NCI-H187 treated with DMSO at 0.1 percent for 48 hours (cell line): ENCODE measurements at places on chromosomes 4 and X.

DNA sequence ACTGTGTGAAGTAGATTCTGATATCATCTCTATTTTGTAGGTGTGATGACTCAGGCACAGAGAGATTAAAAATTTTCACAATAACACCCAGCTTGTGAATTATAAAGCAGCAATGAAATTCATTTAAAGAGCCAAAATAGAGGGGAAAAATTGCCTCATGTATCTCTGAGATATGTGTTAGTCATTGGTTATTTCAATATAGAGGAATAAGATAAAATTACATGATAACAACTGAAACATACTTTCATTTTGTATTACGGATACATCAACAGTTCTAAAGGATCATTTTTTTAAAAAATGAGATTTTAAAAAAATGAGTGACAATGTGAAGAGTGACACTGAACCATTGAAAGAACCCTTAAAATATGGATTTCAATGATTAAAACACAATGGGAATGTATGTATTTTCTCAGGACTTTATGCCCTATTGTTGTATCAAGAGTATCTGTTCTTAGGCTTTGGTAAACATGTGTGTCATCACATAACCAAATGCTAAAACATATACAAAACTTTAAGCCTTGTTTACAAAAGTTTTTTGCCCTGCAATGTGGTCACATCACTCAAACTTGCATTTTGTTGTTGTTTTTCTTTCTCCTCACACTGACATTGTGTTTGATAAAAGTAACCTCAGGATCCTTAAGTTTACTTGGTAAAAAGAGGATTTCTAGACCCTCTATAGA is 221.3 kb downstream of the ANTXR2 start:
- DNase-seq = no peak

DNA sequence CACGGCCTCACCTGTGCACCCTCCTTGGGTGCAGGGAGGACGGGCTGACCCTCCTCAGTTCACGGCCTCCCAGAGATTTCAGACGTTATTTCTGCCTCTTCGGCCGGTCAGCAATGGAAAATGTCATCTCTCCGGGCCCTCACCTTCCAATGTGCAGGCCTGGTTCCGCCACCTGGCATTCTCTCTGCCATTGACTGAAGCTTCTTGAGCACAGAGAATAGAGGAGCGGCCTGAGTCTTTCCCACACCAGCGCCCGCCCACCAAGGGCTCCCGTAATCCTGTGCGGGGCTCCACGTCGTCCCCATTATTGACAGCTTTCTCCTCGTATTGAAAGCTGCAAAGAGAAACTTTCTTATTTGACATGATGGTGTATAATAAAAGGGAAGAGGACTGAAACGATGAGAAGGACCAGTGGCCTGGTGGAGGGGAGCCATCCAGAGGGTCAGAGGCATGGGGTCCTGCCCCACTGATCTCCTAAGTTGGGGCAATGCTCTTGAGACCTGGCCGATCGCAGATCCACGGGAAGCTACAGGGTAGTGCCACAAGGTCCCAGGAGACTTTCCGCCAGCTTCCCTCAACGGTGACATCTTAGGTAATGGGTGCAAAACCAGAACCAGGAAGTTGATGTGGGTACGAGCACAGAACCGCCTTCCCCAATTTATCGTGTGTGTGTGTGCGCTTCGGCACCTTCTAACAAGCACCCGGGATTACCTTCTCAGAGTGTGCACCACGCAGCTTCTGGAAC is 20.6 kb downstream of the HTRA3 start:
- no peak for DNase-seq

GRCh38 chrX:100721328-100721727 is 10.6 kb downstream of the SYTL4 start:
- no peak for DNase-seq

- no peak for DNase-seq
Observed at GRCh38 chrX:40278340-40279090, 180.8 kb upstream of the BCOR start.

DNA sequence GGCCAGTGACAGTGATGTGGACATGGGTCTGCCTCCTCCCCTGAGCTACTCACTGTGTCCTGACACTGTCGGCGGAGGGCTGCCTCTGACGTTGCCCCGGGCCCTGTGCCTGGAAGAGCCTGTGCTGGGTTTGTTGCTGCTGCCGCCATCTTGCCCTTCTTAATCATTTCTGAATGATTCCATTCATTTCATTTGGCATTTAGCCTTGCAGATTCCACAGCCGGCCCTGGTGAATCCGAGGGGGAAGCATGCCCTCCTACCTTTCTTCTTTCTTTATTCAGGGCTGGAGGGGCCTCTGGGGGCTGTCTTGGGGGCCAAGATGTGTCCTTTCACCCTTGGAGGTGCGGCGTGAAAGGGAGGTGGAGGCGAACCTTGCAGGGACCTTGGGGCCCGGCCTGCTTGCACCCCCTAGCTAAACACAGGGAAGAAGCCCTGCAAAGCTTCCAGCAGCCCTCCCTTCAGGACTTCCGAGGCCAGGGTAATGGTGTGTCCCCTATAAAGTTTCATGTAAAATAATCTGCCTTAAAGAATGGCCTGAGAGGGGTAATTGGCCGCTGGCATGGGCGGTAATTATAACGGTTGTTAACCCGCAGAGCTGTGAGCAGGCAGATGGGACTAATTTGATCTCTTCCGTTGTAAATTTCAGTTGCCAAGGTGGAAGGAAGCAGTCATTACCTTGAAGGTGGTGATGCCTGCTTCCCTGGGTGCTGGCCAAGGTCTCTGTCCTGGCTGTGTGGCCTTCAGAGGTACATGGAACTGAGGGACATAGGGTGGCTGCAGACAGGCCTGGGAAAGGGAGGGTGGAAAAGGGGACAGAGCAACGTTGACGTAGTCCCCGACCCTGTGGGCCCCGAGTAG is 92.3 kb downstream of the PSAPL1 start:
- no peak for DNase-seq

DNA sequence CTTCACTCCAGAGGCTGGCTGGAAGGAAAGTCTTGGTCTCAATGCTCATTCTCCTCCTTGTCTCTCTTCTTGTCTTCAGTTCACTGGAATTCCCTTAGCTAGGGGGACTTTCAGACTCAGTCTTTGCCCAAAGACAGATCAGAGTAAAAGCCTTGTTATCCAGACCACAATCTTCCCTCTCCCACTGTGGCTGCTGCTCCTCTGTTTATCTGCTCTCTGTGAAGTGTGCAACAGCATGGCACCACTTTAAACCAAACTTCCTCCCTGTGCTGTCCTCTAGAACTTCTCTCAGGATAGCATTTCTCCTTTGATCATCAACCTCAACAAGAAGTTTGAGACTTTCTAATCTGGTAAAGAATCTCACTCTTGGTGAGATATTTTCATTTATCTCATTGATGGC is 530.1 kb upstream of the SLIT2 start:
- DNase-seq = no peak

DNA sequence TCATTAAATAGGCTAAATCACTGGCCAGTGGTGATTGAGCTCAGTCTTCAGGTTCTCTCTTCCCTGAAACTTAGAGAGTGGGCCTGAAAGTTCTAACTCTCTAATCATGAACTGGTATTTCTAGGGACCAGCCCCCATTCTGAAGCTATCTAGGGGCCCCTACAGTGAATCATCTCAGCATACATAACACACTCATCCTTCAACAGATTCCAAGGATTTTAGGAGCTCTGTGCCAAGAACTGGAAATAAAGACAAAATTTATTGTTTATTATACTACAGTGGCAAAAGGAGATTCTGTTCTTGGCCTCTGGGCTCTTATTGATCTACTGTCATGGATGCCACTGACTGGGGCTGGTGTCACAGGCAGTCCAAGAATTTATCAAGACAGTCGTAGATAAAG is 263.8 kb upstream of the IGFBP7 start:
- DNase-seq = no peak

GRCh38 chr4:60890743-60891142 is 309.4 kb upstream of the ADGRL3 start:
- no peak for DNase-seq

- DNase-seq = no peak
Observed at GRCh38 chrX:129540722-129541184, 694 bp downstream of the OCRL start.

DNA sequence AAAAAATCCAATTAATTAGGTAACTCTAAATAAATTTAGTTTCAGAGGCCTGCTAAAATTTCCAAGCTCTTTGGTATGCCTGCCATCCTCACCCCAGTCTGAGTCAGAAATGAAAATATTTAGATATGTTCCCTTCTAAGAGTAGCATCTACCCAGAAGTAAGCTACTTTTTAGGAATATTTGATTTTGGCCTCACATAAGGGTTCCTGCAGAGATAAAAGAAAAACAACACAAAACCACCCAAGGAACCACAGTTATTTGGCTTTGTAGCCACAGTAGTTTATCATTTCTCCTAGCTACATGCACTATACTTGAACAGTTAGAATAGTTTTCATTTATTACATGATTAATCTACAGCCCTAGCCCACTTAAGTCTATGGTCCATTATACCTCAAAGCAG is 192.6 kb upstream of the FAM241A start:
- no peak for DNase-seq

DNA sequence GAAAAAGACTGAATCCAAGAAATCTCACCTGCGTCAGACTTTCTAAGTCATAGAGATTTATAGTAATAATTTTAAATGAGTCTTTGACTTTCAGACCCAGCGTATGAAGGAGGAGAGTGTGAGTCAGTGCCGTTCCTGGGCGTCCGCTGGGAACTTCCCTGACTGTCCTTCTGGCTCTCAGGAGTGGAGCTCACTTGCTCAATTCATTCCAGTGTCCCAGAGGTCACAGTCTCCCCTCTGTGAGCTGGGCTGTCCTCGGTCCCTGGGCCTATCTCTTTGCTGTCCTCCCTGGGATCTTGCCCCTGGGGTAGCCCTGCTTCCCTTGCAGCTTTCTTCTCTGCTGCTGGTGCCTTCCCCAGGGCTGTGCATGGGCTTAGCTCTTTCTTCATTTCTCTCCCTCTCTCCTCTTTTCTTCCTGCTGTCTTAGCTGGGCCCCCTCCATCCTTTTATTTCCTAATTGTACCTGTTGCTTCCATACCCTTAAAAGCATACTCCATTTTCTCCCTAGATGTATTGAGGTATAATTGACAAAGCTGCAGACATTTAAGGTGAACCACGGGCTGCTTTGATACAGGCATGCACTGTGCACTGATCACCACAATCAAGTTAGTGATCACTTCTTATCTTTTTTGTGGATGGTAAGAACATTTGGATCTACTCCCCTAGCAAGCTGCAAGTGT is 11.6 kb downstream of the SORBS2 start:
- no peak for DNase-seq

GRCh38 chrX:122245943-122246342 is 938.1 kb upstream of the GRIA3 start:
- no peak for DNase-seq

DNA sequence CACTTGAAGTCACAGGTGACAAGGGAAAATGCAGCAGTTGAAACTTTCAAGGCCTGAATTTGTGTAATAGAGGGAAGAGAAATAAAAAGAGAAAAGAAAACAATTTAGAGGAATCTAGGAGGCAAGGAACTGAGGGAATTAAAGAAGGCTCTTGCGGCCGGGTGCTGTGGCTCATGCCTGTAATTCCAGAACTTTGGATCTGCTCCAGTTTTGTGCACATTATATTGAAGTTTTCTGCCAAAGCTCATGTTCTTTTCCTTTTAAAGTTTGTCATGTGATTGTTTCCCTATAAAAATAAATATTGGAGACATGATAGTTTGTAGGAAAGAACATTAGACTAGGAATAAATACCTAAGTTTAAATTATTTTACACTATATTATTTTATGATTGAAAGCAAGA is 433.9 kb upstream of the CPEB2 start:
- DNase-seq = no peak

DNA sequence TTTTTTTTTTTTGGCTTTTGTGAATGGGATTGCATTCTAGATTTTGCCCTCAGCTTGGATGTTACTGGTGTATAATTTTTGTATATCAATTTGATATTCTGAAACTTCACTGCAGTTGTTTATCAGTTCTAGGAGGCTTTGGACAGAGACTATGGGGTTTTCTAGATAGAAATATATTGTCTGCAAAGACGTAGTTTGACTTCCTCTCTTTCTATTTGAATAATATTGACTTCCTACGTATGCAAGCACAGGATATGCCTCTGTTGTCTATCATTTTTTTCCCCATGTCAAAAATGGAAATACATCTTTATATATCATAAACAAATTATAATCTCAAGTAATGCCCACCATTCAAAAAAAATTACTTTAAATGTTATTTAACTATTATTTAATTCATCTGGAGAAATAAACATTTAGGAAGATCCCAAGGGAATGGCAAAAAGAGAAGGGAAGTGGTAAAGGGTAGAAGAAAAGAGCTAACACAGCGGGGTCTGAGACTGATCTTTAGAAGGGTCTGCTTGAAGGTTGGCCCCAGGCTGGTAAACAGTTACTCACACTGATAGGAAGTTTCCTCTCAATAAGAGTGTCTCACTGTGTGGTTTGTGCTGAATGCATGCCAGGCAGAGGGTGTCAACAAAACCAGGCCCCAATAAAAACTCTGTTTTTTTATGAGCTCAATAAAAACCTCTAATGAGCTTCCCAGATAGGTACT is 35.7 kb downstream of the ZNF518B start:
- no peak for DNase-seq

GRCh38 chr4:54723820-54724219 is 66.1 kb downstream of the KIT start:
- DNase-seq = no peak

DNA sequence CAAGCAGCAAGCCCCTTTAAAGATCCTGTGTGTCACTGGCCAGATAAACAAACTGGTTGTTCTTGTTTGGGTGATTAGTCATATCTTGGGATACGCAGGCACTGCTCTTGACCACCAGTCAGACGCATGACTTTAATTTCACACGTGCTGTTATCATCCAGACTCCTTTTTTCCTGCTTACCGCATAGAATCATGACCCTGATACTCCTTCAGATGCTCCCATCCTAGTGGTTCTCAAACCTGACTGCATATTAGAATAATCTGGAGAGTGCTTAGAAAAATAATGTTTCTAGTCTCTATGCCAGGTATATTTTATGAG is 78.8 kb downstream of the CLDN22 start:
- DNase-seq = no peak

- no peak for DNase-seq
Observed at GRCh38 chr4:168584321-168584771, 87.5 kb downstream of the PALLD start.

GRCh38 chr4:137443031-137443800 is 89.1 kb downstream of the PCDH18 start:
- no peak for DNase-seq

GRCh38 chr4:40613456-40613855 is 16.2 kb downstream of the RBM47 start:
- no peak for DNase-seq

DNA sequence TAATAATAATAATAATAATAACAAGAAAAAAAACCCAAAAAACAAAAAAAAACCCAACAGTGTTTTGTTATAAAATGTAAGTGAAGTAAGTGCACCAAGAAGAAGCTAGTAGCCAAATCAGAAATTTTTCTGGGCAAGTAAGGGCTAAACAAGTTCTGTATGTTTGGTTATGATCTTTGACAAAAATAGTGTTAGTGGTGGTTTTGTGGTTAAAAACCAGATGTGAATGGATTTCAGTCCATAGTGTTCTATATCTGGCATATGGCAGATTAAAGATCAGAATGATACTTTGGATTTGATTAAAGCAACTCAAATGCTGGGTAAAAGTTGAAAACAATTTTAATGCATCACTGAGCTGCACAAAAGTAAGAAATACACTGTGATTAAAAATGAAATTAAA is 116.5 kb upstream of the NDST4 start:
- no peak for DNase-seq

GRCh38 chrX:63012574-63012973 is 338.6 kb downstream of the SPIN4 start:
- DNase-seq = no peak

- no peak for DNase-seq
Observed at GRCh38 chr4:55079451-55080173, 45.8 kb downstream of the KDR start.
